ENCODE measurements at places on chromosomes 4 and X. TPM values are rescaled to one million over a fixed set of nuclear protein-coding genes. Genes with fewer than 3 reads are reported as not detected.

DNA sequence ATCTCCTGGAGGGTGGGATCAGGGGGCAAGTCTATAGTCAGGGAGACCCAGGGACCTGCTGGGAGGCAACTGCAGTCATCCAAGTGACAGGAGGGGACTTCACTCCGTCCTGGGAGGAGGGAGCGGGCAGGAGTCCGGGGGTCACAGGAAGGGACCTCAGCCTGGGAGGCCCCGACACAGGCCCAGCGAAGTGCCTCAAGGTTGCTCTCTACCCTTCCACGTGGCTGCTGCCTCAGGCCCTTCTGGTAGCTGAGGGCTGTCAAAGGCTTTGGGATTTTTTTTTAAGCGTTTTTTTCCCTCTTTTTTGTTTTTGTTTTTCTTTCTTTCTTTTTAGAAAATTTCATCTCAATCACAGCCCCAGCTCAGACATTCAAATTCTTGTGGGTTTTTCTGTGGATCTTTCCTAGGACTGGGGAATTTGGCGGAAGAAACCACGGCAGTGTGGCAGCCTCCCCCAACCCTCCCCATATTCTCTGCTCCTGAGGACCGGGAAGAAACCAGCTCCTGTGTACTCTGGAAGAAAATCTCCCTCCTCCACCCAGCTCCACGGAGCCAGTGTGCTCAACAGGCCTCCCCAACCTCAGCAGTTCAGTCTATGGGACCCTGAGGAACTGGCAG, 1.4 kb upstream of the HAUS7 start:
- DNase-seq = no peak

TRAM1L1 gene
- 0.17 TPM for total RNA-seq

GRCh38 chrX:17023661-17024060, 77.2 kb downstream of the REPS2 start:
- no peak for DNase-seq

DNA sequence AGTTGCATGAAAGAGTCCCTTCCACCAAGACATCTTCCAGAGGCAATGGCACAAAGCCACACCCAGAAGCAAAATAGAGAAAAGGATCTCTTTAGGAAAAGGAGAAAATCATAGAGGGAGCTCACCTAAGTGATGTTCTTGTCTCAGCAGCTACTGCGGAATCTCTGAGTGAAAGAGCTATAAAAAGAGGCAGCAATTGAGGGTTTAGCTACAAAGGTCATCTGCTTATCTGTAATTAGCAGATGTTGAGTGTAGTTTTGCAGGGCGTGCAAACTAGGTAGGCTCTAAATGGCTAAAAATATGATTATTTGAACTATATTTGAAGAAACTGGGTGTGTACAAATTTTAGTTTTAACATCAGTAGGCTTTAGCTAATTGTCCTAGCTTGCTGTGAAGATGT, 276.0 kb downstream of the HS3ST1 start:
- no peak for DNase-seq

DNA sequence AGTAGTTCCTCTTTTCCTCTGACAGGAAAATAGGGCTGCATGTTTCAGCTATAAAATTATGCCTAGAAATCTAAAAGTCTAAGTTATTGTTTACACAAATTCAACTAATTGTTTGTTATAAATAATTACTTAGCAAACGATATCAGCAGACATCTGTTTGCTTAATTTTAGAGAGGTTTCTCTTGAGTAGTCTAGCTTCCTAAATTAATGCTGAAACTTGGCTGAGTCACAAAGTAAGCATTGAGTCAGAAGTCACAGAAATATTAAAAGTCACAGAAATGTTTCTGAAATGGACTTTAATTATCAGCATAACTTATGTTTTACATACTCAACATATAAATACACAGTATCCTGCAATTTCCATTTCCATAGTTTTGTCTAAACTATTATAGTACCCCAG, 1044.0 kb downstream of the CCSER1 start:
- DNase-seq = no peak

GRCh38 chrX:9785254-9785943, 830 bp upstream of the SHROOM2 start:
- no peak for DNase-seq

FAM149A gene
- total RNA-seq = not detected

- DNase-seq = no peak
Measured at GRCh38 chr4:56640621-56641493, 40.2 kb downstream of the HOPX start.

MAGEC2 gene
- not detected for total RNA-seq

DNA sequence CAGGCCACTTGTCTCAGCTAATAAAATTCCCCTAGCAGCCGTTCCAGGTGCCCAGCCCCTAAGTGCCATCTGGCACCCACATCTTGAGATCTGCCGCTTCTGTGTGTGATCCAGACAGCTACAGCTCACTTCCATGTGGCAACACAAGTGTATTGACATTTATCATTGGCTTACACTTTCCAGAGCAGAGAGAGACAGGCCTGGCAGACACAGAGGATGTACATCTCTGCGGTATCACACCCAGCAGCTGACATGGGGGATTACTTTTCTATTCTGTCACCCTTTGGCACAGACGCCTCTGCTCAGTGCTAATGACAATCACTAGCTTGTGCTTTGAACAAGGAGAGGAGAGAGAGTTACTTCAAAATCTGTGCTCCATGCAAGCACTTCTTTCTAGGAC, 195.9 kb downstream of the KDR start:
- DNase-seq = peak; percentile 50

SPRY1 gene
- total RNA-seq = 27.2 TPM

DNA sequence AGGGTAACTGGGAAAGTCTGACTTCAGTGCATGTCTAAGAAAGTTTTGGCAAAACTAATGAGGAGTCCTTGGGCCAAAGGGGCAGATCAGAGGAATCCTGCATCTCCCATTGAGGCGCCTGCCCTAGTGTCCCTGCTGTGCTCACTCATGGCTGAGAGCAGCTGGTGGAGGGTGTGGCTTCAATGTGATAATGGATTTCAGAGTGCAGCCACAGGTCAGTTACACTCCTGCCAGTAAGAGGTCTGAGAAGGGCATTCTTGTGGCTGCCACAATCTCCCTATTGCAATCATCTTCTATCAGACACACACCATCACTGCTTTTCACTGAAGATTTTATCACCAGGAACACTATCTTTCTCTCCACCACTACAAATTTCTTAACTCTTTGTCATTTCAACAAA, 457.1 kb downstream of the MID1IP1 start:
- no peak for DNase-seq

DNA sequence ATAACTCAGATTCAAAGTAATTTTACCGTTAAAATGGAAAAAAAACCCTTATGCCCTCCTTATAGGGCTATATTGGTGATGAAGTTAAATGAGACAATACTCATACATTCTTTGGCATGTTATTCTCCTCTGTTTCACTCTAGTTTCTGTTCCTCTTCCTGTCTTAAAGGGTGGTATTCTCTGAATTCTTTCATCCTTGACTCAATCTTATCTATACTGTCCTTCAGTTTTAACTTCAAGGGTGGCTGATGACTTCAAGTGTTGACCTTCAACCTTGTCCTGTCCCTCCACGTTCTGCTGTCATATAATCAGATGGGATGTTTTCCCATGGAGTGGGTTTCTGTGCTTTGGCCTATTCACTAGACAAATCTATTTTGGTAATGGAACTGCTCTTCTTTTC, 44.0 kb downstream of the ZNF518B start:
- no peak for DNase-seq

UGT2B11 gene
- not detected for total RNA-seq

MUC7 gene
- total RNA-seq = not detected

OPN1MW gene
- 0.17 TPM for total RNA-seq

DNA sequence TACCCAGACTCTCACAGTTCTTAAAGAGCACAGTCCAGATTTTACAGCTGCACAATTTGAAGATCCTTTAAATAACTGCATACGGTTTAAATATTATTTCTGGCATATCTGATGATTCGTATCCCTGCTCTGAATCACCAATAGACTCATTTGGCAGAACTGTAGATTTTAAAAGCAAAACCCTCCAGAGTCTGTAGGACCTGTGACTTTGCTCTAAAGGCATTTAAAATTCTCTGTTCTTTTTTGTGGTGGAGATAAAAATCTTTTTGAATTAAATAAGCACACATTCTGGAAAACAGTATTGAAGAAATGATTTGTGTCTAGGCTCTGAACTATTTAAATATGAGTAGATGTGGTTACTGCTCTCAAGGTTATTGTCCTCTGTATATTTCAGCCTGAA, 246.2 kb upstream of the PITX2 start:
- DNase-seq = no peak

GRCh38 chrX:24874604-24875247, 141.0 kb downstream of the ARX start:
- no peak for DNase-seq

- no peak for DNase-seq
Measured at GRCh38 chr4:38101563-38101962, 141.4 kb downstream of the PTTG2 start.

- no peak for DNase-seq
Measured at GRCh38 chr4:53863158-53863557, 201.2 kb downstream of the CHIC2 start.

All from dermis blood vessel endothelial cell (primary cell).